ENCODE measurements at places on chromosomes 6 and 20.
A peak's percentile ranks its signal among the peaks of the same experiment; 100 is the strongest.

DNA sequence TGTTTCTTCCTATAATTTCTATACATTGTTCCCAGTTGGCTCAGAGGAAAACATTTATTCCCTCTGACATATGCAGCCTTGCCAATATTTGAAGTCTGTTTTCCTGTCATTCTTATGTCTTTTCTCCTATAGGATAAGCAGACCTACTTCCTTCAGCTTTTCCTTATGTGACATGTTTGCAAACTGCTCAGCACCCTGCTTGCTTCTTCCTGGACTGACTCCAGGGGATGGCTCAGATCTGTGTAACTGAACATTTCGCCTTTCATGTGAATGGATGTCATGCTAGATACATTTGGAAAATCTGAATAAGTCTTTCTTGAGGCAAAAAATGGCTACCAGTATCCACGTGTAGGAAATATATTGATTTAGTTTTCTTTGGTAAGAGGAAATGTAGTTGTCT, 113.2 kb downstream of the CARMIL1 start:
- H3K4me3 ChIP-seq, result no peak overlapping the region
- H3K27me3 ChIP-seq, result peaks cover 5% of the 10 kb centered on the region
- no peak for DNase-seq
- H3K4me1 ChIP-seq, result no peaks in the 10 kb centered on the region
- no peaks in the 10 kb centered on the region for H3K36me3 ChIP-seq

- DNase-seq, result no peak
- peaks cover 98% of the 10 kb centered on the region for H3K36me3 ChIP-seq
- H3K4me3 ChIP-seq, result no peak overlapping the region
- H3K4me1 ChIP-seq, result no peaks in the 10 kb centered on the region
- no peak overlapping the region for H3K27ac ChIP-seq
Observed at GRCh38 chr20:41424546-41424945, 57.9 kb upstream of the EMILIN3 start.

- no peak for DNase-seq
- H3K4me1 ChIP-seq, result no peaks in the 10 kb centered on the region
- peaks cover 2% of the 10 kb centered on the region for H3K27me3 ChIP-seq
- no peaks in the 10 kb centered on the region for H3K36me3 ChIP-seq
- no peak overlapping the region for H3K4me3 ChIP-seq
Observed at GRCh38 chr20:11810311-11811083, 107.2 kb upstream of the BTBD3 start.

GRCh38 chr6:38846844-38847243, 131.7 kb downstream of the DNAH8 start:
- no peak overlapping the region for H3K4me3 ChIP-seq
- no peaks in the 10 kb centered on the region for H3K36me3 ChIP-seq
- H3K27ac ChIP-seq, result no peak overlapping the region
- H3K4me1 ChIP-seq, result no peaks in the 10 kb centered on the region
- DNase-seq, result no peak
- peaks cover 12% of the 10 kb centered on the region for H3K27me3 ChIP-seq

DNA sequence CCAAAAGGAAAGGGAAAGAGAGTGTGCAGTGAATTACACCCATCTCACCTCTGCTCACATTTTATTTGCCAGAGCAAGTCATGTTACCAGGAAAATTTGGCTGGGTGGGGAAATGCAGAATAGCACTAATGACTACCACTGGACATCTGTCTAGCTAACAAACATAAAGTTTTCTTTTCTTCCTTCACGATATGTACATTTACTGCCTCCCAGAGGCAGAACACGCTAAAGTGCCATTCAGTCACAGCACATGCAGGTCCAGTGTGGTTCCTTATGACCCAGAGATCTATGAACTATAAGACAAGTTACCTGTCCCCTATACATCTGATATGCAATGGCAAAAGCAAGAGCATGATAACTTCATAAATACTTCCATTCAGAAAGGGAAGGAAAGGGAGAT, 194.1 kb downstream of the OGFRL1 start:
- H3K27me3 ChIP-seq, result no peaks in the 10 kb centered on the region
- no peak overlapping the region for H3K27ac ChIP-seq
- H3K36me3 ChIP-seq, result no peaks in the 10 kb centered on the region
- DNase-seq, result no peak
- no peak overlapping the region for H3K4me3 ChIP-seq

DNA sequence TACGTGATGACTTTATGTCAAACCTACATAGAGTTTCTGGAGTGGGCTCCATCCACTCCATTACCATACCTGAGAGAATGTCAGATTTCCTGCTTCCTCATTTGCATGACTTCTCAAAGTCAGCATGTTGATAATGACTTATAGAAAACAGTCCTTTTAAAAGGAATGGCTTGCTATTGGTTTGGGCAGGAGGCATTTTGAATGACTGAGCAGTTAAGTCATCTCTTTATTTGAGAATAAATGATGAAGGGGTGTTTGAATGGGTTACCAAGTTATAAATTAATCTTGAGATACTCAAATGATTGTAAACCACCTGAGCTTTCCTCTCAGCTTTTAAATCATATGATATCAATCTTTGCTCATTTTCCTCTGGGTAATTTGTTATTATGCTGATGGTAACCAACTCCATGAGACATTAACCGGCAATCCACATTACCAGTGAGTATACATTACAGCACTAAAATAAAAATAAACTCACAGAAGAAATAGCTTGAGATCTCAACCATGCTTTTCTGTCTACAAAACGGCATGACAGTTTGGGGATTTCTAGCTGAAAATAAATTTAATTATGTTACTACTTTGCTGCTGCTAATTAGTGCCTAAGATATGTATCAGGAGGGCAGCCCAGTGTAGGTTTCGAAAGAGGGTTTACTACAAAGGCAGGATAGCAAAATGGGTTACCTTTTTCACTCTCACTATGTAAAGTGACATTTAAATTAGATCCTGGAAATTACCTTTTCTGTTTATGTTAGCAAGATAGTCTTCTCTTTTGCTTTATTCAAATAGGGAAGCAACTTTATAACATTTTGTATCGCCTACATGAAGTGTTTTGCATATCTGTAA, 78.8 kb downstream of the RPS12 start:
- no peaks in the 10 kb centered on the region for H3K36me3 ChIP-seq
- no peak overlapping the region for H3K27ac ChIP-seq
- no peak overlapping the region for H3K4me3 ChIP-seq

DNA sequence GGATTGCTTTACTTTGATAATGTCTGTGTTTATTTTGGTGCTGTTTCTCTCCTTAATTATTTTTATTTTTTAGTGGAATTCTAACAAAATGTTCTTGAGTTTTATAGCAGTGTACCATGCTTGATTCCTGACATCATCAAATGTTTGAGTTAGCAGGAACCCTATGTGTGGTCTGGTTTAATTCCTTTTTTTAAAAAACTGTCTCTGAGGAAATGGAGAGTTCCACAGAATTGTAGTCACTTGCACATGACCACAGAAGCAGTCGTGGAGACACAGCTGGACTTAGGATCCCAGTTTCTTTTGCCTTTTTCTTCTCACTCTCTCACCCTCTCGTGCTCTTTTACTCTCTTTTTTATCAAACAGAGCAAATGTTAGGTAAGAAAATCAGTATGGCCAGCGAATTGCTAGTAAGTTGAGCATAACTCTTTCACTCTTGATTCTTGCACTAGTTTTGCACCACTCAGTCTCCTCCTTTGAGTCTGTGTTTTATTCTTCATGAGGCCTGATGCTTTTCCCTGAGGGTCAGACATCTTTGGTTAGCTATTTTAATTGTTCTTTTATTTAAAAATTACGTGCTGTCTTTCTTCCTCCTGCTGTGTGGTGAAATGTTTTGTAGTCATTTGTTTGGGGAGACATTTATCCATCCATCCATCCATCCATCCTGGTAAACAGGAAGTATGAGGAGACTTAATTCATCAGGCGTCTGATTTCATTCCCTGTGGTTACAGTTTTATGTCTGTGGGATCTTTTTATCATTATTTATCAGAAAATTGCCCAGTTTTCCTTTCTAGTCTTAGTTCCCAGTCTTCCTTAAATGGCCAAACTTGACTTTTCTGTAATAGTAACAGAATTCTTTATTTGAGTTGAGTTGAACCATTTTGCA, 83.0 kb downstream of the SCAF8 start:
- DNase-seq, result no peak
- H3K27me3 ChIP-seq, result no peaks in the 10 kb centered on the region
- no peak overlapping the region for H3K4me3 ChIP-seq
- H3K4me1 ChIP-seq, result no peaks in the 10 kb centered on the region
- H3K36me3 ChIP-seq, result peaks cover 96% of the 10 kb centered on the region

- no peak overlapping the region for H3K27ac ChIP-seq
- H3K4me1 ChIP-seq, result no peaks in the 10 kb centered on the region
- no peak overlapping the region for H3K4me3 ChIP-seq
- H3K36me3 ChIP-seq, result no peaks in the 10 kb centered on the region
- no peaks in the 10 kb centered on the region for H3K27me3 ChIP-seq
- DNase-seq, result no peak
Observed at GRCh38 chr6:169160855-169161560, 92.6 kb downstream of the THBS2 start.

- 0 out of 2 replicates have a peak overlapping the region, but pooled peaks have one; percentile 61 for H3K27ac ChIP-seq
- peaks cover 15% of the 10 kb centered on the region for H3K36me3 ChIP-seq
- H3K27me3 ChIP-seq, result no peaks in the 10 kb centered on the region
- no peak overlapping the region for H3K4me3 ChIP-seq
- DNase-seq, result no peak
- H3K4me1 ChIP-seq, result peaks cover 38% of the 10 kb centered on the region
Observed at GRCh38 chr6:499617-500016, 108.1 kb downstream of the IRF4 start.

GRCh38 chr6:72748759-72749158, 126.9 kb downstream of the KCNQ5 start:
- H3K4me1 ChIP-seq, result no peaks in the 10 kb centered on the region
- no peak overlapping the region for H3K27ac ChIP-seq
- no peaks in the 10 kb centered on the region for H3K27me3 ChIP-seq
- H3K36me3 ChIP-seq, result no peaks in the 10 kb centered on the region
- no peak overlapping the region for H3K4me3 ChIP-seq

DNA sequence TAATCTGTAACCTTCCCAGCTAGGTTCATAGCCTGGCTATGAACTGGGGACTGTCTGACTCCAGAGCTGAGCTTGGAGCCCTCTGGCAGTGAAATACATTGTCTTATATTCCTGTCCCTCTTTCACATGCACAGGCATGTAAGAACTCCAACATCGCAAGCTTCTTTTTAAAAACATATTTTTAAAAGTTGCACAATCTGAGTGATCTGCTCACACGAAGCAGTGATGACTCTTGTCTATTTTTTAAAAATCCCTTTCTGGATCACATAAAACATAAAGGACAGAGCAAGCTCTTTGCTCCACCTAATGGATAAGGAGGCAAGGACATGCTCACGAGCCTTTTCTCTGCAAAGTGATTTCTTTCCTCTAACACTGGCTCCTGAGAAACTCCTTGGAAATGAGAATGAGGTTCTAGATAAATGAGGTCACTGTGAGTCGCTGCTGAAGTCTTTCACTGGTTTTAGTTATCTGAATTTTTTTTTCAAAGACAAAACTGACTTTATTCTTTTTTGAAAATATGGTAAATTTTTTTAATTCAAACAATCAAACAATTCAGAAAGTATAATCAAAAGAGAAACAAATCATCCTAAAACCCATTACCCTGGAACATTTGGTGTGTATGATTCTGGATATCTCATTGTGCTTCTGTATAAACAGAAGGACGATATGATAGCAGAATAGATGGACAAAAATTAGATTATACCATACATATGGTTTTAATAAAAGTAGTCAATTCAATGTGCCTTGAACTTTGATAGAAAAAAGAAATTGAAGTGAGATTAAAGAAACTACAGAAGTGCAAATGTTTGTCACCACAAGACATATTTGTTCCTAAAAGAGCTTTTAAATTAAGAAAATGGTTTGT, 30.8 kb downstream of the IL20RA start:
- H3K36me3 ChIP-seq, result no peaks in the 10 kb centered on the region
- H3K27me3 ChIP-seq, result peaks cover 42% of the 10 kb centered on the region
- H3K4me3 ChIP-seq, result no peak overlapping the region
- DNase-seq, result no peak

DNA sequence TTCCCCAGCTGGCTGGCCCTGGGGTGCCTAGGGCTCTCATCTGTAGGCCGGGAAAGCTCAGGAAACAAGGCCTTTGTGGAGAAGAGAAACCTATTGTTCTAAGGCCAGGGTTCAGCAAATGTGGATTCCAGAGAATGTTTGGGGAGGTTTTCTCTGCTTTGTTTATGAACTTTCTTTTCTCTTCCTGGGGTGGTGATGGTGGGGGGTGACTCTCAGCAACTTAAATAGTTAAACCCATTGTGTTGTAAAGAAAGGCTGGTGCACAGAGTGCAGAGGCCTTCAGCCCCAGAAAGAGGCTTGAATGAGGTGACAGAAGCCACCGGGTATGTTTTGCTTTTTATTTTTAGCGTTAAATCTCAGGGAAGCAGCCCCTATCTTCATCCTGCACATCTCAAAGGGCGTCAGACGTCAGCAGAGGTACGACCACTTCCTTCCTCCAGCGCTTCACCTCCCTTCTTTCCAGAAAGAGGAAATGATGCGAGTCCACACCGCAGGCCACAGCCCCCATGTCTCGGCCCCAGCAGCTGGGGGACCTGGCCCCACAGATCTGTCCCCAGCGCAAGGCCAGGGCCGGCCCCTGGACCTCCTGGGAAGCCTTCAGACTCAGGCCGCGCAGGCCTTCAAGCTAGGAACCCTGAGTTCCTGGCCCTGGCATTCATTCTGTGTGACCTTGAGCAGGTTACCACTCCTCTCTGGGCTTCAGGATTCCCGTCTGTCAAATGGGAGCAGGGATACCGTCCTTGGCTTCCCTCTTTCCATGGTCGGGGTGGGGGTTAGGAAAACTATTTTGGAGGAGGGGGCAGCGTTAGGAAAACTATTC, 605 bp upstream of the PPP1R16B start:
- H3K27ac ChIP-seq, result peak overlapping the region; percentile 91
- peaks cover 39% of the 10 kb centered on the region for H3K4me1 ChIP-seq
- peak; percentile 89 for DNase-seq
- H3K36me3 ChIP-seq, result no peaks in the 10 kb centered on the region
- peaks cover 12% of the 10 kb centered on the region for H3K27me3 ChIP-seq
- peak overlapping the region; percentile 68 for H3K4me3 ChIP-seq

GRCh38 chr6:140070846-140071473, 696.5 kb upstream of the CITED2 start:
- H3K27ac ChIP-seq, result no peak overlapping the region
- no peak overlapping the region for H3K4me3 ChIP-seq
- no peaks in the 10 kb centered on the region for H3K27me3 ChIP-seq
- no peak for DNase-seq

DNA sequence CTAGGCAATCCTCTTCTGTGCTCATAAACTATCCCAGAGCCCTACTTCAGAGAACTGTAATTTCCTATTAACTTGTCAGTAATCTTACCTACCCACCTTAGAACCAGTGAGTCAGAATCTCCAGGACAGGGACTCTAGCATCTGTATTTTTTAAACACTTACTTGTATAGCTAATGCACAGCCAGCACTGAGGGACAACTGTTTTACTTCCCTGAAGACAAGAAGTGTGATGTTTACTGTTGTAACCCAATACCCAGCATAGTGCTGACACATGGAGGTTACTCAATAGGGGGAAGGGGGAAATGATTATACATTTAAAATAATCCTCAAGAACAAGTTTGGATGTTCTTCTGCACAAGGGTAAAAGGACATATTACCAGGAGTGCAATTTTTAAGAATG, 130.8 kb downstream of the BTBD9 start:
- no peak overlapping the region for H3K4me3 ChIP-seq
- H3K36me3 ChIP-seq, result no peaks in the 10 kb centered on the region
- no peaks in the 10 kb centered on the region for H3K27me3 ChIP-seq
- DNase-seq, result no peak
- H3K27ac ChIP-seq, result no peak overlapping the region
- H3K4me1 ChIP-seq, result no peaks in the 10 kb centered on the region
